ENCODE measurements at places on chromosomes 2 and 18. TPM values are rescaled to one million over a fixed set of nuclear protein-coding genes. Genes with fewer than 3 reads are reported as not detected.

DNA sequence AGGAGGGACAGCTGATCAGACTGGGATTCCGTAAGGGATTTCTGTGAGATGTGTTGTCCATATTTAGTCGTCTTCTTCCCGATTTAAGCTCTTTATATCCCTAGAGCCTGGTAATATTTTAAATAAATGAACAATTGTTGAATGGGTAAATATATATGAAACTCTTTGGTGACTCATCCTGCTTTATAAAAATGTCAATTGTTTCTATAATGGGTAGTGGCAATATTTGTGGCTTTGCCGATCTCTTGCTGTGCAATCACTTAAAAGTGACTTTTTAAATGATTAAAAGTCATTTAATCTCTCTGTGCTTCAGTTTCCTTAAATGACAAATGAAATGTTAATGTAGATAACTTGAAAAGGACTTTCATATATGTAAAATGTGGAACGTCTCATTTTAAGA lies 339.2 kb downstream of the RNF144A start:
- H3K36me3 ChIP-seq: no peaks in the 10 kb centered on the region
- H3K4me3 ChIP-seq: no peak overlapping the region
- H3K27ac ChIP-seq: no peak overlapping the region
- DNase-seq: no peak
- no peaks in the 10 kb centered on the region for H3K27me3 ChIP-seq

Gene GRHL1
- total RNA-seq: 1.1 TPM

DNA sequence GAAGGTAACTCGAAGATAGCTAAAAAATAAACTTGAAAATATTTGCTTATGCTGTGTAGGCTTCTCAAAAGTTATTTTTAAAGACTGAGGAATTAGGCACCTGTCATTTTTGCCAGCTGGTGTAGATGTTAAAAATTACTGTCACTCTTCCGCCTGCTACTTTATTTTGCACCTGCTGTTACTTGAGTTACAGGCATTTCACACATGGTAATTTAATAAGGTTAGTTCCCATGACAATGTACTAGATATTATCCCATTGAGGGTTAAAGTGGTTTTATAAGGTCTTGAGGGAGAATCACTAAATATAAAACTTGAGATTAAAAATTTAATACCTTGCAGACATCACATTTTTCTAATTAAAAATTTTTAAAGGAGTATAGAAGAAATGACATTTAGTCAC lies 26.6 kb downstream of the MYL1 start:
- no peaks in the 10 kb centered on the region for H3K27me3 ChIP-seq
- no peak overlapping the region for H3K27ac ChIP-seq
- no peak for DNase-seq

GRCh38 chr2:69077252-69077950 lies 64.4 kb downstream of the ANTXR1 start:
- no peak for DNase-seq
- no peak overlapping the region for H3K27ac ChIP-seq
- H3K4me1 ChIP-seq: no peaks in the 10 kb centered on the region
- H3K27me3 ChIP-seq: peaks cover 17% of the 10 kb centered on the region
- H3K36me3 ChIP-seq: no peaks in the 10 kb centered on the region

DNA sequence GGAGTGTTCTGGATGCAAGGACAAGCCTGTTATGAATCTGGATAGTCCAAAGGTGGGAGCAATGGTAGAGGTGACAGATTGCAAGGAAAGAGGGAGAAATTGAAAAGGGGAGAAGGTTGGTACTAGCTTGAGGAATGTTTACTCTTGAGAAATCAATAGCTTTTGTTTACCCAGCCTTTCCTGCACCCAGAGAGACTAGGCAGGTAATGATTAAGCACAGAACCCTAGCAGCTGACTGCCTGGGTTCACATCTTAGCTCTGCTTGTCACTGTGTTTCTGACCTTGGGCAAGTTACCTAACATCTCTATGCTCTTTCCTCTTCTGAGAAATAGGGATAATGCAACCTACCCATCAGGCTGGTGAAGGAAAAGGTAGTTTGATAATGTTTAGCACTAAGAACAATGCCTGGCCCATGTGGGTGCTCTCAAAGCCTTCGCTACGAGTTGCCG lies 178.6 kb downstream of the MGAT5 start:
- DNase-seq: no peak
- no peak overlapping the region for H3K27ac ChIP-seq
- no peaks in the 10 kb centered on the region for H3K27me3 ChIP-seq

- no peak for DNase-seq
- no peaks in the 10 kb centered on the region for H3K36me3 ChIP-seq
- no peak overlapping the region for H3K27ac ChIP-seq
- H3K4me3 ChIP-seq: no peak overlapping the region
- peaks cover 22% of the 10 kb centered on the region for H3K27me3 ChIP-seq
Observed at GRCh38 chr2:240196716-240197461, 56.4 kb upstream of the OTOS start.

Gene ACMSD
- total RNA-seq: not detected

Gene IL1R1
- 20.4 TPM for total RNA-seq

DNA sequence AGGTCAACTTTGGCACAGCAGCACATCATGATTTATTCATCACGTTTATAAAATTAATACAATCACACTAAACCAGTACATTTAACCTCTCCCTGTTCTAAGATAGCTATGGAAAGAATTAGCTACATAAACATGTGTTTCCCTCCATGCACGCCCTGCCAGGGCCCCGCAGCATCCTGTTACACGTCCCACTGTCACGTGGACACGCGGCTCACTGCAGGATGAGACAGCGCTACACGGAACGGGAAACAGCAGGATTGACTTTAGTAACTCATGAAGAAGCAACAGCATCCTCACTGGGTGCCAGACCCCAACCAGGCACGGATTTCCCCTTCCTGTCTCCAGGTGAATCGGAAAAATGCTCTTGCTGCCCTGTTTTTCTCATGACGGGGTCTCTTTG lies 30.9 kb upstream of the SALL3 start:
- no peaks in the 10 kb centered on the region for H3K36me3 ChIP-seq
- DNase-seq: no peak
- no peak overlapping the region for H3K27ac ChIP-seq
- H3K4me3 ChIP-seq: no peak overlapping the region

GRCh38 chr18:28961669-28962228 lies 784.8 kb upstream of the CDH2 start:
- DNase-seq: no peak
- H3K4me3 ChIP-seq: no peak overlapping the region
- H3K36me3 ChIP-seq: no peaks in the 10 kb centered on the region
- H3K27me3 ChIP-seq: no peaks in the 10 kb centered on the region
- H3K4me1 ChIP-seq: no peaks in the 10 kb centered on the region
- no peak overlapping the region for H3K27ac ChIP-seq

DNA sequence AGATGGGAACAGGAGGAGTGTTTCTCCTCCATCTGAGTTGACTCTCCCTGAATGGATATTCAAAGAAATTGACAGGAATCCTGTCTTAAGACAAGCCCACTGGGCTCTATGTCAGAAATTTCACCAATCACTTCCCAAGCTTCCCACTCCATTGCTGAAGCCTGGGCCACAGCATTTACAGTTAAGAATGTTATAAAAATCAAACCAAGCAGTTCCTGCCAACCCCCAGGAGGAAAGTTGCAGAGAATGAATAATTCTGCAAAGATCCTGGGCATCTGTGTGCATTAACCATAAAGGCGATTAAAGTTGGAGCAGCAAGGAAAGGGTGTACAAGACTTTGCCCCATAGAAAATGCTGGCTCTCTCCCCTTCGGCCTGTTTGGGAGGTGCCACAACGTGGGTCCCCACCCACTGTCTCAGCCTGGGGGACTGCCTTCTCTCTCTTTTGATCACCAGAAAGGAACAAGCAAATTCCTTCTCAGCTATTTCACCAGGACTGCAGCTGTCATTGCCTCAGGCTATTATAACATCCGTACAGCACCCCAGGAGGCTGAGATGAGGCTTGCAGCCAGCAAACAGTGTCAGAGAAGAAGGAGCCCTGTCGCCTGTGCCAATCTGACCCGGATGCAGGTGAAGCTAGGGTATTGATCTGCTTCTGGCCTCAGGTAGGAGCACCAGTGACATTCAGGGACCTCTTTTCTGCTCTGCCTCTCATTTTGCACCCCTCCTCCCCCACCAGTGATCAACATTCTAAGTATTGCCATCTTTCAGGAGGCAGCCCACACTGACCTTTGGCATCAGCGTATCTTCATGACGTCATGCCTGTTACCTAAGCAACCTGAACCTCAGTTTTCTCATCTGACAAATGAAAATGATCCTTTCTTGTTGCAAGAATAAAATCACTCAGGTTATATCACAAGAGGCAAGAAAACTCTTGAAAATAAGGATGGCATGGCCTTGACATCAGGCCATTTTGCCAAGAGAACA lies 219.0 kb downstream of the SH3BP4 start:
- no peak overlapping the region for H3K4me3 ChIP-seq
- H3K27me3 ChIP-seq: peaks cover 3% of the 10 kb centered on the region
- H3K4me1 ChIP-seq: no peaks in the 10 kb centered on the region
- H3K36me3 ChIP-seq: no peaks in the 10 kb centered on the region
- no peak for DNase-seq
- no peak overlapping the region for H3K27ac ChIP-seq

DNA sequence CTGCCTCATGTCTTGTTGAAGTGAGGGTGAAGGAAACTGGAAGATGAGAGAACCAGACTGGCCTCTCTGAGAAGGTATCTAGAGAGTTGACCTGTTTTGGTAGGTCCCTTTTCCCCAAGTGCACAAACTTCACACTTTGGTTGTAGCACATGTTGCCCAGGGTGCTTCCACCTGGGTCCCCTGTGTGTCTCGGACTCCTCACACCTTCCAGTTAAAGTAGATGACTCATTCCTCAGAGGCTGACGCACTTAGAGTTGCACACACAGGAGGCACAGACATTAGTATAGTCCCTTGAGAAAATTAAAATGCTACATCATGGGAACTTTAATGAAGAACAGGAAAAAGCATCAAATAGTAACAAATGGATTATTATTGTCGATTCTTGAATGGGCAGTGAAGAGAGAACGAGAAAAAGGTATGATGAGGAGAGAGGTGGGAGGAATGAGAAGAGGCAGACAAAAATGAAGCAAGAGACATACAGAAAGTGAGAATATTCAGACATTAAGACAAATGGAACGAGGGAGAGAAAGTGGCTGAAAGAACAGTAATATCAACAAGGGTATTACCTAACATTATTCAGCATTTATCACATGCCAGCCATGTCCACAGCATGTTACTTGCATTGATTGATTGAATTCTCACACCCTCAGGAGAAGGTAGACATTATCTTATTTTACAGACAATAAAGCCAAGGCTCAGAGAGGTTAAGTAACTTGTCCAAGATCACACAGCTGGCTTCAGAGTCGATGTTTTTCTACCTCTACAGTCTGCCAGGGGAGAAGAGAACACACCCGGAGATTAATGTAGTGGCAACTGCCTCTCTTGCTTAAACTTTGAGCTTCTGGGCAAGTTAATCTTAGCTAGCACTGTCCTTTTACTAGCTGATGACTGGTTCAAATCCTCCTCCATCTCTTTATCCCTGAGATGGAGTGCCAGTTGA lies 68.6 kb downstream of the FHOD3 start:
- H3K27me3 ChIP-seq: peaks cover 13% of the 10 kb centered on the region
- DNase-seq: no peak
- H3K4me1 ChIP-seq: no peaks in the 10 kb centered on the region
- H3K4me3 ChIP-seq: no peak overlapping the region
- H3K27ac ChIP-seq: no peak overlapping the region

DNA sequence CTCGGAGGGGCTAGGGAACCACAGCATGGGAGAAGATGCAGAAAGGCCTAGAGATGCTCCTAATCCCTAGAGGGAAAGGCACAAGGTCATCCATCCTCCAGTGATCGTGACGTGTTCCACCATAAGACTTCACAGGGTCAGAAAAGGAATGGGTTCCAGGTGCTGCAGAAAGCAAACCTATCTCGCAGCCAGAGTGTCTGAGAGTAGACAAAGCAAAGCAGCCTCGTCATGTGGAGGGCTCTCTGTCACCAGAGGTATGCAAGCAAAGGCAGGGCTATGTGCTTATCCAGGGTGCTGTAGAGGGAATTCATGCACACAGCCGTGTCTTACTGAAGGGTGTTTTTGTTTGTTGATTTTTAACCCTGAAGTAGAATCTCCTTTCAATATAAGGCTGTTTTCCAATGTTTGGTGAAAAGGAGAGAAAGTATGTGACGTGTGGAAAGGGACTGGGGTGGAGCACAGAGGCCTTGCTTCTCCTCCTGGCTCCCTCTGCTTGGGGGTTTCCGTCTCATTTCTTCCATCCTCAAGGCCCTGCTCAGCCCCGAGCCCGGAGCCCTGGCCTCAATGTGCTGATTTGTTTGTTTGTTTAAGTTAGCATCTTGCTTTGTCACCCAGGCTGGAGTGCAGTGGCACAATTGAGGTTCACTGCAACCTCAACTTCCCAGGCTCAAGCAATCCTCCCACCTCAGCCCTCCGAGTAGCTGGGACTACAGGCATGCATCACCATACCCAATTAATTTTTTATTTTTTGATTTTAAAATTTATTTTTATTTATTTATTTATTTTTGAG lies 3.0 kb downstream of the GPR55 start:
- H3K27me3 ChIP-seq: peaks cover 12% of the 10 kb centered on the region
- peaks cover 71% of the 10 kb centered on the region for H3K4me1 ChIP-seq
- no peaks in the 10 kb centered on the region for H3K36me3 ChIP-seq
- no peak overlapping the region for H3K27ac ChIP-seq
- H3K4me3 ChIP-seq: no peak overlapping the region

DNA sequence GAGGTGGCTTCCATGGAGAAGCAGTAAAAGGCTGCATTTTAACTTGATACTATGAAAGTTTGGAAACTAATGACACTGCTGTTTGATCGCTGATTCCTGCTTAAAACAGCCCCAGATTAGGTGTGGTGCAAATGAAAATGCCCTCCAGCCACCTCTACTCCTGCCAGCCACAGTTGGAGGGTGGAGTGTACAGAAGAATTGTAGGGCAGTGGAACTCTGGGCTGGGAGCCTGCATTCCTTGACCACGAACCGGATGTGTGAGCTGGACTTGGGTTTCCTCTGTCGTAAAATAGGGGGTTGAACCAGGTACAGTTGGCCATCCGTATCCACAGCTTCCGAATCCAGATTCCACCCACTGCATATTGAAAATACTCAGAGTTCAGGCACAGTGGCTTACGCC lies 84.6 kb upstream of the RFX8 start:
- H3K27ac ChIP-seq: no peak overlapping the region
- no peak overlapping the region for H3K4me3 ChIP-seq
- H3K36me3 ChIP-seq: no peaks in the 10 kb centered on the region
- DNase-seq: no peak

- no peak for DNase-seq
- no peak overlapping the region for H3K27ac ChIP-seq
- no peaks in the 10 kb centered on the region for H3K36me3 ChIP-seq
- no peaks in the 10 kb centered on the region for H3K4me1 ChIP-seq
Observed at GRCh38 chr2:223450246-223450645, 151.9 kb downstream of the SCG2 start.
